CD4-positive, alpha-beta T cell treated with Interleukin-6 at 100 ng/mL for 8 hours (primary cell): ENCODE measurements at places on chromosomes 13 and 19.

- no peak for DNase-seq
These were observed 318.8 kb downstream of the SHISA2 start for GRCh38 chr13:25733001-25733491.

GRCh38 chr19:1172353-1173158 is 1.5 kb downstream of the SBNO2 start:
- no peak for DNase-seq

GRCh38 chr13:70708775-70709174 is 600.5 kb upstream of the KLHL1 start:
- DNase-seq: no peak

GRCh38 chr13:102354011-102354410 is 47.8 kb downstream of the FGF14 start:
- no peak for DNase-seq

DNA sequence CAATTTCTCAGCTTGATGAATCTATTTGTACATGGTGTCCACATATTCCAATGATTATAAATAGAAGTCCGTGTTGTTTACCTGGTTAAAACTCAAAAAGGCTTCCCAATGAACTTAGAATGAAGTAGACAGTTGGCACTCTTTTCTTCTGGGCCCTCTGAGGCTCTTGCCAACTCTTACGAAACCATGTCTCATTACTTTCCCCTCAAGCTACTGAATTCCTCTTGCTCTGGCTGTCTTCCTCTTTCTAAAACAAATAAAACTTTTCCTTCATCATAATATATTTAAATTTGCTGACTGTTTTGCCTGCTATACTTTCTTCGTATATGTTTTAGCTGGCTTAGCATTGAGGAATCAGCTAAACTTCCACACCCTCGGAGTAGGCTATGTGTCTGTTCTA is 139.7 kb downstream of the SLITRK6 start:
- DNase-seq: no peak

GRCh38 chr19:3721131-3721886 is 13.1 kb downstream of the TJP3 start:
- DNase-seq: peak; percentile 90

DNA sequence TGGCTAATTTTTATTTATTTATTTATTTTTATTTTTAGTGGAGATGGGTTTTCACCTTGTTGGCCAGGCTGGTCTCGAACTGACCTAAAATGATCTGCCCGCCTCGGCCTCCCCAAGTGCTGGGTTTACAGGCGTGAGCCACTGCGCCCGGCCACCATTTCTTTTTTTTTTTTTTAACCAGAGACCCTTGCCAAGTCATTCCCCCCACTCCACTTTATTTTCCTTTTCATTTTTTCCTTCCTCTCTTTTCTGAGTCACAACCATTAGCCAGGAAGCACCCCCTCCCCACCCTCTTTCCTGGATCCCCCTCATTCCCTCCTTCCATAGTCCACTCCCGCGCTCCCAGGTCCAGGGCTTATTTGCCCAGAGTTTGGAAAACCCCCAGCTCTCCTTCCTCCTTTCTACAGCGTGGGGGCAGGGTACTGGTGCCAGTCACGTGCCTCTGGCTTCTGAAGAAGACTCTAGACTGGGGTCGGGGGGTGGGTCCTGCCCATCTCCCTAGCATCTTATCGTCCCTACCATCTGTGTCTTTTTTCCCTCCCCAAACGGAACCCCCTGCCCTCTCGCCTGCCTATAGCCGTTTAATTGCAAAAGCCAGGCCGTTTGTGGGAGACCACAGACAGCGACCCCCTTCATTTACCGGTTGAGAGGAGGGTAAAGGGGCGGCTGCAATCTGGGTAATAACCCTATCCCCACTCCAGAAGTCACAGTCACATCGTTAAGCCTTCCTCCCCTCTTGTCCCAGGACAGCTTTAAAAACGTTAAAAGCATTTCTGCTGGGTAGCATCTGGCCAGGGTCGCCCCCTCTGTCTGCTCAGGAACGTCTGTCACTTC is 1.1 kb upstream of the CALR start:
- DNase-seq: no peak

GRCh38 chr13:93984876-93985275 is 494.6 kb downstream of the DCT start:
- DNase-seq: no peak

DNA sequence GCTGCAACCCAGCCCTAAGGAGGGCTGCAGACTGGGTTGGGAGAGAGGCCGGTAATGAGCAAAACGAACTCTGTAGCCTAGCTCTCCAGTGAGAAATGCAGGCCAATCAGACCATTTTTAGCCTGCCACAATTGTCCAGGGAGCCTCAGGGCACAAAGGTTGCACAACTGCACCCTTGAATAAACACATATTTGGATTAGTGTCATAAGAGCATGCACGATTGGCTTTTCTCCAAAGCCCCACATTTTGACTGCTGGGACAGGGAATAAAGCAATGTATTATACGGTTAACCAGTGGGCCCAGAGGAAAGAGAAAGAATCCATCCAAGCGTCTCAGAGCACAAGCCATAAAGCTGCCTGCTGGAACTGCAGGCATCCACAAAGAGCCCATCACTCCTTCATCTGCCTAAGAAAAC is 729.4 kb upstream of the SGCG start:
- no peak for DNase-seq

DNA sequence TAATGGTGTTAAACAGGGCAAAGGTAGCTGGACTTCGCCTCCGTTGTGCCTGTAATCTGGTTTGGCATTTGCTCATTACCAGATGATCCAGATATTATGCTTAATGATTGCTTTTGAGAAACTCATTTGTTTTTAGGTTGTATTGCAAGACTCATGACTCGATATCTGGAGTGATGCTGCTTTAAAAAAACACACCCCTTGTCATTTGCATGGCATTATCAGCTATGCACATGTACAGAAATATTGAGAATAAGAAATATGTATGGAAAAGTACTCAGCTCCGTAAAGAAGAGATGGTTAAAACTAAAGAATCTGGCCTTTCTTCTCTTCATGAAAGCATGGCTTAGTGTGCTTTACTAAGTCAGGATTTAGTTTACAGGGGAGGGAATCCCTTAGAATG is 95.0 kb downstream of the ARHGEF7 start:
- DNase-seq: no peak

DNA sequence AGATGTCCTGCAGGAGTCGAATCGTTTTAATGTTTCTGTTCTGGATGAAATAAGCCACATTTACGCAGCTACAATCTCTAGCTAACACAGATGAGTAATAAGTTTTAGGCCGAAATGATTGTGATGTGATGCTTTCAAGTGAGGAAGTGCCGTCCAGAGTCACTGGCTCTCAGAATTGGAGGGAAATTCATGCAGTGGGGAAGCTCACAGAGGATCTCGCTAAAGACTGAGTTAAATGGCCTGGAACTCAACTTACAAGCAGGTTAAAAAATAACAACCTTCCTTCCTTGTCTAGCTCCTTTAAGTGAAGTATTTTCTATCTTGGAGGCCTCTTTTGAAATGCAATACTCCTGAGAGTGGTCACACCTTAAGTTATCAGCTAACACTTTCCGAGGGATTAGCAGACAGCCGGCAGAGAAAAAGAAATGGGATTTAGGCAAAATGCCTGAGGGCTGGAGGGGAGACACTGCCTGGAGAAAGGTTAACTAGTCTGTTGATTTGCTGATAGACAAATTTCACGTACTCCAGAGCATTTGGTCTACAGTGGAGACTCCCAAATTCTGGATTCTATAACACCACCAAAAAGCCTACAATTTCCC is 74.2 kb downstream of the IRS2 start:
- no peak for DNase-seq

DNA sequence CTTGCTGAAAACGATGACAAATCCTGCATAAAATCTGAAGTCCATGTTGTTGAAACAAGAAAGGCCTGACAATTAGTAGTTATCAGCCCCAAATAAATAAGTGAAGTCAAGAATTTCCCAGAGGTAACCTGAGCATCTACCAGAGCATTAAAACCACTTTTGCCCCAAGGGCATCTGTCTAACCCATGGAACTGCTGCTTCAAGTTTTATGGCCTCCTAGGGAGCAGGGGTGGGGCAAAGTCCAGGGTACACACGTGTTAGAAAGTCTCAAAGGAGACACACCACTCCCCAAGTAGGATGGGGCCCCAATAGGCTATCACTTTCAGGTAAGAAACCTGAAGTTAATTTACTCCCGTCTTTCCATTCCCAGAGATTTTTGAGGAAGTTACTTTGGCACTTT is 81.1 kb downstream of the CACNA1A start:
- no peak for DNase-seq

- DNase-seq: no peak
These were observed 7.5 kb downstream of the FBN3 start for GRCh38 chr19:8141726-8142512.
